ENCODE measurements at places on chromosomes 11 and 22. TPM values are rescaled to one million over a fixed set of nuclear protein-coding genes. Genes with fewer than 3 reads are reported as not detected.

The SART1 gene
- total RNA-seq = 71.2 TPM

The STK33 gene
- total RNA-seq = 1.1 TPM

The CELSR1 gene
- total RNA-seq = 4.3 TPM

The HEPHL1 gene
- not detected for total RNA-seq

The ST13 gene
- total RNA-seq = 514 TPM

The ACR gene
- total RNA-seq = not detected

The OR10D3 gene
- total RNA-seq = not detected

The RTN4RL2 gene
- 0.90 TPM for total RNA-seq

The UNC93B1 gene
- total RNA-seq = 17.2 TPM

The DNHD1 gene
- 6.7 TPM for total RNA-seq

The RASL10A gene
- total RNA-seq = not detected

The SHISA8 gene
- not detected for total RNA-seq

The ZNF70 gene
- 5.9 TPM for total RNA-seq

The THRSP gene
- not detected for total RNA-seq

The CHADL gene
- total RNA-seq = 0.99 TPM

The C11orf87 gene
- total RNA-seq = not detected

The ZNRF3 gene
- total RNA-seq = 3.4 TPM

The KRTAP5-10 gene
- not detected for total RNA-seq

The FGF19 gene
- not detected for total RNA-seq

The GLB1L2 gene
- total RNA-seq = not detected
